Activated CD8-positive, alpha-beta T cell treated with anti-CD3 and anti-CD28 coated beads, Interleukin-2, amount 10 ng/mL, durations not matched to agents 7 days and 5 days (primary cell): ENCODE measurements at places on chromosomes 3 and 15. TPM values are rescaled to one million over a fixed set of nuclear protein-coding genes. Genes with fewer than 3 reads are reported as not detected.
A peak's percentile ranks its signal among the peaks of the same experiment; 100 is the strongest.

DNA sequence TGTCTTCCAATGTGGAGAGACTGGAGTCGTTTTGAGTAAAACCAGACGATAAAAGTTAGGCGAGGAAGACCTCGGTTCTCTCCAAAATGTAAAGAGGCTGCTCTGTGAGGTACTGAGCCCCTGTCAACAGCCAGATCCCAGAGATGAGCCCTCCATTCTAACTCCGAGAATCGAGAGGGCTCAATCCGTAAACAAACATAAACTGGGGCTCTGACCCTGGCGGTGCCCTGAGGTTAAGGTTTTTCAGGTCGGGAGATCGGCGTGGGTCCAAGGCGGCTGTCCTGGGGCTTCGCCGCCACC, 417 bp downstream of the TBCCD1 start:
- H3K27ac ChIP-seq, result peak overlapping the region; percentile 86
- DNase-seq, result no peak
- peaks cover 30% of the 10 kb centered on the region for H3K36me3 ChIP-seq
- H3K4me1 ChIP-seq, result peaks cover 54% of the 10 kb centered on the region
- no peaks in the 10 kb centered on the region for H3K27me3 ChIP-seq

- no peaks in the 10 kb centered on the region for H3K36me3 ChIP-seq
- no peak overlapping the region for H3K4me3 ChIP-seq
- H3K4me1 ChIP-seq, result no peaks in the 10 kb centered on the region
- no peaks in the 10 kb centered on the region for H3K27me3 ChIP-seq
- no peak overlapping the region for H3K27ac ChIP-seq
These were observed 12.8 kb upstream of the RFT1 start for GRCh38 chr3:53142986-53143385.

DNA sequence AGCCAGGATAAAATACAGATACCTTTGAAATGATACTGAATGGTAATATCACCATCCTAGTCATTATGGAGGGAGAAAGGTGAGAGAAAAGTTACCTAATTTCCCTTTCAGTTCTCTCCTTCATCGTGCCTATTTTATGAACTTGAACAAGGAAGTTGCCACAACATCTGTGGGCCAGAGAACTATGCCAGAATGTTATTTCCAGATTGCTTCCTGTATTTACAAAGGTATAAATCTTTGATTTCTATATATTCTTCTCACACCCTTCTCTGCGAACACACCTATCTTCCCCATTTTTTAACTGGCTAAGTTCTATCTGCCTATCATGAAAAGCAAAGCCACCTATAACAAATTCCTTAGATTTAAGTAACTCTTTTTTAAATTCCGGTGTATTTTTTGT, 163.6 kb upstream of the GRM7 start:
- no peaks in the 10 kb centered on the region for H3K4me1 ChIP-seq
- no peaks in the 10 kb centered on the region for H3K27me3 ChIP-seq
- no peak overlapping the region for H3K4me3 ChIP-seq
- DNase-seq, result no peak
- no peak overlapping the region for H3K27ac ChIP-seq

- H3K4me1 ChIP-seq, result no peaks in the 10 kb centered on the region
- H3K36me3 ChIP-seq, result peaks cover 64% of the 10 kb centered on the region
- DNase-seq, result no peak
- H3K4me3 ChIP-seq, result no peak overlapping the region
These were observed 13.9 kb downstream of the ELL3 start for GRCh38 chr15:43762824-43763223.

DNA sequence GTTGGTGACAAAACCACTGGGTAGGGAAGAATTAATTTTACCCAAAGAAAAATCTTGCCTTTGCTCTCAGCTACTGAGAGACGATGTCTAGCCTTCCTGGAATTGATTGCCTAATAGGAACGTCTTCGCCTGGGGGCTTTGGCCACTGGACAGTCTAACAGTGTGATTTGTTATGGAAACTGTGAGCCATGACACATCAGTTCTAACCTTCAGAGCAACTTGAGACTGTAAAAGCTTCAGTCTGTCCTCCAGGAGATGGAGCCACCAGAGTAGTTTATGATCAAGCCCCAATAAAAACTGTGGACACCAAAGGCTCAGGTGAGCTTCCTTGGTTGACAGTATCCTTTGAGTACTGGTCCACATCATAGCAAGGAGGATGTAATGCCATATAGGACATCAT, 235.8 kb upstream of the TMCO5A start:
- DNase-seq, result no peak
- no peaks in the 10 kb centered on the region for H3K4me1 ChIP-seq
- H3K36me3 ChIP-seq, result no peaks in the 10 kb centered on the region
- no peaks in the 10 kb centered on the region for H3K27me3 ChIP-seq
- no peak overlapping the region for H3K27ac ChIP-seq

- no peak for DNase-seq
- no peaks in the 10 kb centered on the region for H3K27me3 ChIP-seq
- H3K4me3 ChIP-seq, result no peak overlapping the region
- H3K4me1 ChIP-seq, result no peaks in the 10 kb centered on the region
- no peaks in the 10 kb centered on the region for H3K36me3 ChIP-seq
These were observed 112.0 kb downstream of the UBE2E2 start for GRCh38 chr3:23314981-23315762.

DNA sequence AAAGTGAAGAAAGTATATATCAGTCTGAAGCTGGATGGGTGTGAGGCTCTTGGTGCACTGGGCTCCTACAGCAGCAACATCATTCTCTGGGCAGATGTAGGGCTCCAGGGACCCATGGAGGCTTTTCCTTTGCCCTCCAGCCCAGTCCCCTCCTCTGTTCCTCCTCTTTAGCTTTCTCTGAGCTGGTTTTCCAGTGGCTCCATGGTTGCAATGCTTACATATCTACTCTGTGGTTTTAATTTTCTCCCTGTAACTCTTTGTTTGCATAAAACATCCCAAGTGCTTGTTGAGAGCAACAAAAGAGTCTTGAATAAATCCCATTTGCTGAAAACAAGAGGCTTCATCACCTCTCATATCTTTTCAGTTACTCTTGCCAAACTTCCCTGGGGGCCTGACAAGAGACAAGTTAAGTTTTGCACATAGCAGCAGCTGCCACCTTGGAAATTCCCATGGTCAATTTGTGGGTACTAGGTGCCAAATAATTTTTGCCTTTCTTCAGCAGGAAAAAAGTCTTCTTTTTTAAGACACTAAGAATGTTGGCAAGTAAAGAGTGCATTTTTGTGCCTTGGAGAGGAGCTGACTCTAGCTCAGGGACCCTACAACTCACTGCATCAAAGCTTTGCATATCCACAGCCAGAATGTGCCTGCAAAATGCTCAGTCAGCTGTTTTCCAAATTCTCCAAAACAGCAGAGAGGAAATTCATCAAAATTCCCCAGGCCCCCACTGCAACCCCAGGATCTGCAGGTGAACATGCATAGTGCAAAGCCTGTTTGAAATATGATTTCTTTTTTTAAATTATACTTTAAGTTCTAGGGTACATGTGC, 41.9 kb downstream of the COLQ start:
- peaks cover 2% of the 10 kb centered on the region for H3K36me3 ChIP-seq
- no peak overlapping the region for H3K27ac ChIP-seq
- no peak for DNase-seq

GRCh38 chr3:127093312-127093711, 99.6 kb upstream of the PRR23E start:
- no peak overlapping the region for H3K27ac ChIP-seq
- H3K36me3 ChIP-seq, result no peaks in the 10 kb centered on the region
- H3K4me1 ChIP-seq, result no peaks in the 10 kb centered on the region
- H3K27me3 ChIP-seq, result no peaks in the 10 kb centered on the region
- DNase-seq, result no peak

GRCh38 chr15:89332446-89332845, 2.2 kb downstream of the POLG start:
- peak overlapping the region; percentile 75 for H3K4me3 ChIP-seq
- H3K27me3 ChIP-seq, result peaks cover 2% of the 10 kb centered on the region
- H3K27ac ChIP-seq, result peak overlapping the region; percentile 71
- H3K4me1 ChIP-seq, result peaks cover 68% of the 10 kb centered on the region
- peak; percentile 38 for DNase-seq
- peaks cover 56% of the 10 kb centered on the region for H3K36me3 ChIP-seq

GRCh38 chr3:121809249-121809648, 25.6 kb downstream of the IQCB1 start:
- peaks cover 4% of the 10 kb centered on the region for H3K4me1 ChIP-seq
- no peaks in the 10 kb centered on the region for H3K27me3 ChIP-seq
- no peak for DNase-seq
- H3K4me3 ChIP-seq, result no peak overlapping the region
- peaks cover 50% of the 10 kb centered on the region for H3K36me3 ChIP-seq
- H3K27ac ChIP-seq, result no peak overlapping the region

GRCh38 chr3:37579181-37579580, 282.5 kb upstream of the CTDSPL start:
- no peaks in the 10 kb centered on the region for H3K36me3 ChIP-seq
- H3K4me1 ChIP-seq, result no peaks in the 10 kb centered on the region
- H3K4me3 ChIP-seq, result no peak overlapping the region

GRCh38 chr3:74673326-74673725, 58.9 kb upstream of the CNTN3 start:
- DNase-seq, result no peak
- H3K36me3 ChIP-seq, result no peaks in the 10 kb centered on the region
- no peaks in the 10 kb centered on the region for H3K27me3 ChIP-seq
- H3K27ac ChIP-seq, result no peak overlapping the region

GRCh38 chr15:37045859-37046740, 54.2 kb downstream of the MEIS2 start:
- no peaks in the 10 kb centered on the region for H3K36me3 ChIP-seq
- H3K4me3 ChIP-seq, result no peak overlapping the region
- no peaks in the 10 kb centered on the region for H3K4me1 ChIP-seq
- DNase-seq, result no peak
- no peak overlapping the region for H3K27ac ChIP-seq
- H3K27me3 ChIP-seq, result no peaks in the 10 kb centered on the region

DNA sequence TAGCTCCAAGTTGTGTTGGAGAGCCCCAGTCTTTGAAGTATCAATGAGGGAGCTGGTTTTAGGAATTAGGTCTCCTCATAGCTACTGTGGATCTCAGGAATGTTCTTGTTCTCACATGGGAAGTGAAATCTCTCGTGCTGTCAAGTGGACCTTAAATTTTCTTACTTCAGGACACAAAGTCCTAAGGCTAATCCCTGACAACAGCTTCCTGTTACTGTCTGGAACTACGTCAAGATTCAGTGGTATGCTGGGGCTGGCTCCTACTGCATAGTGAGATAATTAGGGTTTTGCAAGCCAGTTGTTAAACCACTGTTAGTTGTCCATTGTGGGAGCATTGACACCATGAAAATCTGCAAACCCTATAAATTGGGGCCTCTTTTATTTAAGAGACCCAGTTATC, 22.8 kb downstream of the MESP1 start:
- no peak overlapping the region for H3K4me3 ChIP-seq
- no peaks in the 10 kb centered on the region for H3K4me1 ChIP-seq
- no peak for DNase-seq
- H3K36me3 ChIP-seq, result no peaks in the 10 kb centered on the region
- H3K27me3 ChIP-seq, result peaks cover 6% of the 10 kb centered on the region

DNA sequence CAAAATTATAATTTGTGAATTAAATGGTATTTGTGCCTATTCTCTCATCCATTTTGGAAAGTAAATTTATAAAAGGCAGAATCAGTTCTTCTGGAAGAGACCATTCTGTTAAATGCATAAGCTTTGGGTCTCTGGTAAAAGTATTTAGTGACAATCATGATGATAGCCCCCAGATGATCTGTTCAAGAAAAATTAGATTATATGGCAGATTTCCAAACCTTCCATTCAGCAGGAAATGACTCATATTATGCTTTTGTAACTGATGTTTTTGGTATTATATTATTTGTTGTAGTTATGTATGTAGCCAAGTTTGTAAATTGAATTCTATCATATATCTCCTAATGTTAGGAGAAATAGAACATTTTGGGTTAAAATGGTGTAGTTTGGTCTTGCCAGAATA, 340.8 kb upstream of the DPH6 start:
- H3K4me1 ChIP-seq, result no peaks in the 10 kb centered on the region
- no peak overlapping the region for H3K27ac ChIP-seq
- no peak for DNase-seq
- no peaks in the 10 kb centered on the region for H3K27me3 ChIP-seq
- no peak overlapping the region for H3K4me3 ChIP-seq

The GOLGA8T gene
- total RNA-seq, result 0.94 TPM

The GREM1 gene
- total RNA-seq, result not detected

The B3GNT5 gene
- total RNA-seq, result 1.4 TPM

The WDR72 gene
- not detected for total RNA-seq

The TRPM1 gene
- total RNA-seq, result not detected

The ZNF385D gene
- not detected for total RNA-seq

The PDZRN3 gene
- total RNA-seq, result not detected

The GPR27 gene
- 0.37 TPM for total RNA-seq

The ADAMTSL3 gene
- not detected for total RNA-seq

The KLF15 gene
- not detected for total RNA-seq
